ENCODE measurements at places on chromosomes 16 and 17. TPM values are rescaled to one million over a fixed set of nuclear protein-coding genes. Genes with fewer than 3 reads are reported as not detected.

The SLC13A2 gene
- total RNA-seq: not detected

DNA sequence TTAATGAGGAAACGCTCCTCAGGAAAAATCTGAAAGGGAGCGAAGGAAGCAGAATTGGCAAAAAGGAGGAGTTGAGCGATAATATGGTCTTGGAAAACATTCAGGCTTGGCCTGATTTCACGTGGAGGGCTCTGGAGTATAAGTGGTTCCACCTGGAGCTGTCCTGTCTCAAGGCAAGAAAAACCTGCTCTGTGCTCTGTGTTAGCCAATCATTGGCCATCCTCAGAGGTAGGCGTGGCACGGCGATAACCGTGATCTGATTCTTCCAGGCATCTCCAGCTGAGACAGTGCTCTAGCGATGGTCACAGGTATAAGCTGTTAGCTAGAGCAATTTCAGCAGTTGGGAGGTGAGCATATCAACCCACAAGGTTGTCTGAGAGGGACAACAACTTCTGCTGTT lies 450.5 kb upstream of the MAF start:
- no peak for DNase-seq

The DRC3 gene
- total RNA-seq: 2.6 TPM

The P2RX1 gene
- total RNA-seq: 1.3 TPM

DNA sequence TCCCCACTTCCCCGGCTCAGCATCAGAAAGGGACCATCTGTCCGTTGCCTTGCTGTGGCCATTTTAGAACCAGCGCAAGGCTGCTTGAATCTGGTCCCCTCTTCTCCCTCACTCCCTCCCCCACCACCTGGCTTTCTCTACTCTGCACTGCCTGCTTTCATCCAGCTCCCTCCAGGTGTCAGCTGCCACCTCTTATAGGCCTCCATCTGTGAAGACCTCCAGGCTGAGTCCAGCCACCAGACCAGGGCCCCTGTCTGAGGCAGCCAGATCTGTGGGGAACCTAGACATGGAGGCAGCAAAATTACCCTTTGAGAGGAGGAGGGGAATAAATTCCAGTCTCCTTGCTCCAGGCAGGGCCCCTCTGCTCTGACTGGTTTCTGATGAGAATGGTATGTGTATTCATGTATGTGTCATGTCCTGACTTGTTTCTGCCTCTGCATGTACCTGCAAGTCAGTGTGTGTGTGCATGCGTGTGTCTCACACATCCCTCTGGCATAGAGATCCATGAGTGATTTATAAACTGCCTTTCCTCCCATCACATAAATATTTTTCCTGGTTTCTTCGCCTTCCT lies 21.1 kb downstream of the MINK1 start:
- DNase-seq: no peak

- no peak for DNase-seq
These were observed 19.5 kb downstream of the PCTP start for GRCh38 chr17:55770196-55770870.

The CES3 gene
- total RNA-seq: 1.6 TPM

The ANKRD40CL gene
- not detected for total RNA-seq

The SBK1 gene
- 2.3 TPM for total RNA-seq

GRCh38 chr17:7995724-7996123 lies 6.7 kb upstream of the GUCY2D start:
- DNase-seq: no peak

The NOXO1 gene
- total RNA-seq: not detected

DNA sequence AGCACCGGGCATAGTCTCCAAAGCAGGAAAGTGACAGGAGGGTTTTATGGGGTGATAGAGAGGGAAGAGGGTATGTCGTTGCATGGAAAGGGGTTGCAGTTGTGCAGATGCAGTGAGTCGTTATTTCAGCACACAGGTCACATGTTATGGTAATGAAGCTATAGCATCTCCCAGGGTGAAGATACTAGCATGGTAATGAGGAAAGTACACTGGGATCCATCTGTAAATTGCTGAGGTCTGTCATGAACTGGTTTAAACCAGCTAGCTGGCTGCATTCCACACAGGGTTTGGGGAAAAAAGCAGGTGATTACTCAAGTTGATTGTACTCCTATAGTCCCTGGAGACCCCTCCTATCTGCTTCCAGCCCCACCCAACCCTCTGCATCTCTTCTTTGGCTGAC lies 11.7 kb downstream of the COX11 start:
- DNase-seq: no peak

GRCh38 chr17:74214484-74215341 lies 1.3 kb downstream of the TTYH2 start:
- DNase-seq: peak; percentile 46

- no peak for DNase-seq
These were observed 93.3 kb downstream of the FOXL1 start for GRCh38 chr16:86671486-86672178.

DNA sequence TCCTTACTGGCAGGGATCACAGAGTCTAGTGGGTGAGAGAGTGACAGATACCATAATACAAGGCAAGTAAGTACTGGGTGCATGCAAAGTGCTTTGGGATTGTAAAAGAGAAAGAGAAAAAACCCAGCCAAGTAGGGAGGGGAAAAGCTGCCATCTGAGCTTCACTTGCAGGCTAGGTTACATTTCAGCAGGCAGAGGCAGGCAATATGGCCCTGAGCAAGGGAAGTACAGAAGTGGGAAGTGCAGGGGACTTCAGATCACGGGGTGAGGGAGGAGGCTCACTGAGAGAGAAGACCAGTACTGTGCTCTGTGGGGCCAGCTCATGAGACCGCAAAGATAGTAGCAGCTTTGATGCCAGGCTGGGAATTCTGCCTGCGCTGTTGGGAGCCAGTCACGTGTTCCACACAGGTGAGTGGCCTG lies 230.6 kb downstream of the MSI2 start:
- no peak for DNase-seq

DNA sequence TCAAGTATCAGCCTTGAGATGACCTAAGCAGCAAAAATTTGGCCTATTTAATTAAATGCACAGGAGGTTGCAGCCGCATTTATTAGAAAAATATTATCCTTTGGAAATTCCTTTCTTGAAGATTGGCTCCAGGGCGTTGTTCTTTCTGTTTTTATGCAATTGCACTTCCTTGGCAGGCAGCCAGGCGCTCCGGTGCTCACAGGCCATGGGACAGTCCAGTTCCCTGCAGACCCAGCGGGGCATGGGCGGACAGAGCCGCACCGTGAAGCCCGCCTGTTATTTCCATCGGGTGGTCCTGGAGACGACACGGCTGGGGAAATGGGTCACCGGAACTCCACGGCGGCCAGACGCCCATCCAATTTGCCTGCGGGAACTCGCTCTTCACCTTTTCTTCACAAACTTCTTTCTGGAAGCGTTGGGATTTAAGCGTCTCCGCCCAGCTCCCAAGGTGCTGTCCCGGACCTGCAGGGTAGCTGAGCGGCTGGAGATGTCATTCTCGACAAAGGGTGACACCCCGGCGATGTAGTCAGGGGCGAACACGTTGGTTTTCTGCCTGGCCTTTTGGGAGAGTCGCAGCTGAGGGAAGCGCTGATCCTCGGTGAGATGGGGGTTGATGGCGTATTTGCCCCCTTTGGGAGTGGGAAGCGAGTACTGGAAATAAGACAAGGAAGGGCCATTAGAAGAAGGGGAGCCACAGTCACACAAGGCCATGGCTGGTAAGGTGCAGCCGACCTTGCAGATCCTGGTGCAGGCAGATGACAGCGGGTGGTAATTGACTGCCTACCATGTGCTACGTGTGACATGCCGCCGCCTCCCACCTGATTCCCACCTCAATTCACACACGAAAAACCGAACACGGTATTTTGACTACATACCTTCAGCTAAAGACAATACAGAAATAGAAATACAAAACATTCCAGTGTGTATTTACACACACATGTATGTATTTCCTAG lies 12.5 kb downstream of the NOB1 start:
- peak; percentile 80 for DNase-seq

- DNase-seq: no peak
These were observed 507.5 kb upstream of the HSBP1 start for GRCh38 chr16:83300326-83300725.

DNA sequence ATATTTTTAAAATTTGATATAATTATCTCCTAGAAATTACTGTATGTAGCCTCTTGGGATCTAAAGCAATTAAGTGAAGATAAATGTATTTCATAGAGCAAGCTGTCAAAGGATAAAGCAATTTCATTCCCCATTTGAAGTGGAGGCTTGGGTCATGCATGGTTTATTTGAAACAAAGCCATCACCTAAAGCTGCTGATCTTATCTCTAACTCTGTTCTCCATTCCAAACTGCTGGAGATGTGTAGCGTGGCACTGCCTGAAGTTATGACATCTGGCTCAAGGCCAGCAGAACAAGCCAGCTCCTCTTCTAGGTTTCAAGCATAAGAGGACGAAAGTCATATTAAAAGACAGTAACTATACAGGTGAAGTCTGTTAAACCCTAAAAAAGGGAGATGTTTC lies 83.9 kb downstream of the HIC1 start:
- no peak for DNase-seq

The ARHGDIG gene
- 9.6 TPM for total RNA-seq

DNA sequence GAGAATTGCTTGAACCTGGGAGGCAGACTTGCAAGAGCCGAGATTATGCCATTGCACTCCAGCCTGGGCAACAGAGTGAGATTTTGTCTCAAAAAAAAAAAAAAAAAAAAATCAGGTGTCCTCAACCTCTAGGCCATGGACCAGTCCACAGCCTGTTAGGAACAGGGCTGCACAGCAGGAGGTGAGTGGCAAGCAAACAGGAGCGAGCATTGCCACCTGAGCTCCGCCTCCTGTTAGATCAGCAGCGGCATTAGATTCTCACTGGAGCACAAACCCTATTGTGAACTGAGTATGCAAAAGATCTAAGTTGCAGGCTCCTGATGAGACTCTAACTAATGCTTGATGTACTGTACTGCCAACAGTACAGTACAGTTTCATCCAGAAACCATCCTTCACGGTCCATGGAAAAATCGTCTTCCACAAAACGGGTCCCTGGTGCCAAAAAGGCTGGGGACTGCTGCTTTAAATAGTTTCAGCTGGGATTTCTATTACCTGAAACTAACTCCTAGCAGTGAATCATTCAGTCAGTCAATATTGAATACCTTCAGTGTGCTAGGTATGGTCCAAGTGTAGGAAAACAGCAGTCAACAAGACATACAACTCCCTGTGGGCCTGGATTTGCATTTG lies 56.3 kb upstream of the DHX40 start:
- no peak for DNase-seq

The IRF8 gene
- 0.83 TPM for total RNA-seq

The YPEL3 gene
- total RNA-seq: 47.6 TPM

DNA sequence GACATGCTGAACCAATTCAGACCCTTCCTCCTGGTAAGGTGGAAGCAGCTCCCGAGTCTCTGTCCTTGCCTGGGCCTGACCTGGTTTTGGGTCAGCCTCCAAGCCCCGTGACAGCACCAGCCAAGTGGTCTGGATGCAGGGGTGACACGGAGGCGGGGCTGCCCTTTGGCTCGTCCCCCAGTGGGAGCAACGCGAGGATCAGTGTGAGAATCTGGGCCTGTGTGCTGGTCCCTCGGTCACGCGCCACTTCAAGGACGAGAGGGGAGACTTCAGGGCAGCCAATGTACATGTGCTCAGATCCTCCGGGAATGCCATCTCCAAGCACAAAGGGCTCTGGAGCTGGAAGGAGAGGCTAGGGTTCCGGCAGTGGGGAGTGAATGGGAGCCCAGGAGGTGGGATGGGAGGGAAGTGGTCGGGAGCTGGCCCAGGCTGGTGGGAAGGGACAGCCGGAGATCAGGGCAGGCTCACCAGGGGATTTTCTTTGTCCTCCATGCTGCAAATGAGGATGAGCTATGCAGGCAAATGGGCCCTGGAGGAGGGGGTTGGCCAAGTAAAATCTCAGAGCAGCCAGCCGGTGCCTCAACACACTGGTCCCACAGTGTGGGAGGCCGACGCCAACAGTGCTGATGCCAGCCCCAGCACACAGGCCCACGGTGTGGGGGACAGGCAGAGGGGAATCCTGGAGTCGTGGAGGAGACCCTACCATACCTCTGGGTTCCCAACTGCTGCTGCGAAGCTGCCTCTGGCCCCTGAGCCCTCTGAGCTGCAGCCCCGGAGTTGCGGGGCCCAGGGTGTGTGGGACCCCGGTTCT lies 4.2 kb upstream of the NDRG4 start:
- DNase-seq: peak; percentile 66

The MT1H gene
- total RNA-seq: not detected

GRCh38 chr17:44608727-44609435 lies 47.4 kb upstream of the MEIOC start:
- DNase-seq: no peak

DNA sequence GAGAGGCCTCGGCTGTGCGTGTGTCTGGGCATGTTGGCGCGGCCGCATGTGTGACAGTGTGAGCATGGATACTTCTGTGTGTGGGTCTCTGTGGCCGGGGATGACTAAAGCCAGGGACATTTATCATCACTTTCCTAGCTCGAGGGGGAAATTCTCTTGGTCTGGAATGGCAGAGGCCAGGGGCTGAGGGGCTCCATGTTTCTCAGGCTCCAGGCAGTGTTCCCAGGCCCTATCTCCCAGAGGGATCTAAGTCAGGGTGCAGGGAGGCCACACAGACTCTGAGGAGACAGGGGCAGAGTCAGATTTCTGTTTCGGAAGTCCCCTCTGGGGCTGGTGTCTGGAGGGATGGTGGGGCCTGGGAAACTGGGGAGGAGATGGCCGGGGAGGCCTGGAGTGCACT lies 23.7 kb upstream of the SPNS2 start:
- DNase-seq: no peak

DNA sequence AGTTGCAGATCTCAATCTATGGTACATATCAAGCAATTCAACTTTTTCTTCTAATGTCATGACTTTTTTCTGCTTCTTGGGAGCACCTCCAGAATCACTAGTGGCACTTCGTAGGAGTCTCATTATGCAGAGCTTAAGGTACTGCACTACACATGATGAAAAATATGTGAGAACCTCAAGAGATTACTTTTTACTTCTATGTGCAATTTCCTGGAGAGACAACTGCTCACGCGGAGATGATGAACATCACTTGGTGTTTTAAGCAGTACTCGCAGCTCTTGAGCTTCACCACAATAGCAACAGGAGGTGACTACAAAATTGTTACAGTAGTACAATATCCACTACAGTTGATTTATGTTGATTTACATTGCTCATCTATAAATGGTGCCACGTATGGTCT lies 79.7 kb downstream of the MRTFB start:
- no peak for DNase-seq

The C1QTNF1 gene
- 29.3 TPM for total RNA-seq

DNA sequence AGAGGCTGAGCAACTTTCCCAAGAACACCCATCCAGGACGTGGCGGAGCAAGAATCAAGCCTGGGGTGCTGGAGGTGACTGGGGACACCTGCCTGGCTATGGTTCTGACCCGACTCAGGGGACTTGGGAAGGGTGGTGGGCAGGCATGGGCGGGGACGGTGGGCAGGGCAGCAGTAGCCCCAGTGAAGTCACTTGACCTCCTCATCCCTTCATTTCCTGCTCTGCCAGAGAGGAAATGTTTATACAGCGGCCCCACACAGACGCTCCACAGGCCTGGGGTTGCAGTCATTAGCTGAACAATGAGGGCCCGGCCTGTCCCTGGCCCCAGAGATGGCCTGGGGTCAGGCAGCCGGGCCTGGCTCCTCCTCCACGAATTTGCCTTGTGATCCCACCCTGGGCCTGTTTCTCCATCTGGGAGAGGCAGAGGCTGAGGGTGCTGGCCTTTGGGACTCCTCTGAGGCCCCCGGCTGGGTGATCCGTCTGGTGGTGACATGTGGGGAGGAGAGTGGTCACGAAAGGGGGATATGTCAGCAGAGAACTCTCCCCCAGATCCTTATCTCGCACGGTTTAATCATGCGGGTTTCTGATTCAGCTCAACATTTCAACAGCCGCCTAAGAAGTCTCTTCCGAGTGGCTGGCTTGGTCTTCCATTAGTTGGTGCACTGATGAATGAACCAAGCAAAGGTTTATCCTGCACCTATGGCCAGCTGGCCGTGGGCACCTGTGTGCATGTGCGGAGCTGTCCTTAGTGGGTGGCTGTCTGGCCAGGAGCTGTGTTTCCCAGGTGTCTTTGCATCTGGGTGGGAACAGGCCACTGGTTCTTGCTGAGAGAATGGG lies 175.9 kb downstream of the IRF8 start:
- DNase-seq: no peak

Data from heart right ventricle (tissue), 16 donors.